ENCODE measurements at places on chromosomes 12 and 14.
A peak's percentile ranks its signal among the peaks of the same experiment; 100 is the strongest.

DNA sequence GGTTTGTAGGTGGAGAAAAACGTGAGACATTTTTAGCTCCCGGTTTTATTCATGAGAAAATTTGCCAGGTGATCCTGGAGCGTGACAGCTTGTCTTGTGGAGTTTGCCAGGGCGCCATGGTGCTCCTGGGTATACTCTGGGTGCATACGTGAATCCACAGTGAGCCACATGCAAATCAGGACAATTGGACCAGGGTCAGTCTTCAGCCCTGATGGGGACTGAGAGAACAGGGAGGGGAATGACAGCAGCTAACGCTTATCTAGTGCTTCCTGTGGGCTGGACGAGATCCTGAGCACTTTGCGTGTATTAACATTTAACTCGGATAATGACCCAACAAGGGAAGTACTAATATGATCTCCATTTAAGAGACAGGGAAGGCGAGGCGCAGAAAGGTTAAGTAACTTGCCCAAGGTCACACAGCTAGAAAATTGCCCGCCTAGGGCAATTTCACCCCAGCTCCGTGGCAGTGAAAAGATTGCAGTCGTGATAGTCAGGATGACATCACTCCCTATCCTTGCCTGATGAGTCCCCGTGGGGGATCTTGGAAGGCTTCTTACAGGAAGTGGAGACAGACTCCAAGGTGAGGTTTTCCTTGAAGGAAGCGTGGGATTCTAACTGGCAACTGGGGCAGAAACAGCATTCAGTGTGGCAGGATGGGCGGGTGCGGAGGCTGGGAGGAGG is 118.4 kb upstream of the NCOR2 start:
- peak; percentile 46 for DNase-seq

GRCh38 chr14:103546652-103547454 is 15.6 kb downstream of the BAG5 start:
- peak; percentile 90 for DNase-seq

GRCh38 chr14:26330982-26331381 is 266.9 kb downstream of the NOVA1 start:
- no peak for DNase-seq

GRCh38 chr12:51430196-51430895 is 5.7 kb downstream of the SLC4A8 start:
- no peak for DNase-seq

- no peak for DNase-seq
Measured at GRCh38 chr12:120854804-120855203, 49.4 kb downstream of the SPPL3 start.

GRCh38 chr12:5188472-5188871 is 144.8 kb downstream of the KCNA5 start:
- no peak for DNase-seq

DNA sequence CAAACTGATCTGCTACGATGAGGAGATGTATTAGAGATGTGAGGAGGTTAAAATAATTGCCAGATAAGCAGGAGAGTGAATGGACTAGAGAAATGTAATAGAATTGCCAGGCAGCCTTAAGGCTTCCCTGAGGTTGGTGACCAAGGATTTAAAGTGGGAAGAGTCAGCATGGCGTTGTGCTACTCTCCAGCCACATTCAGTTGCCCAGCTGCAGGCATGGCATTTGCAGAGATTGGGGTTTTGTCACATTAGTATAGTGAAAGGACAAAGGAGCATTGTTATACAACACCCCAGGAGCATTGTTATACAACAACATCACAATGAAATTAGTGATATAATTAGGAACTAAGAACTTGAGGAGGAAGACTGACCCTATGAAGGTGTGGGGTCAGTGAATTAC is 31.7 kb downstream of the MARK3 start:
- no peak for DNase-seq

GRCh38 chr14:65277580-65278270 is 134.8 kb upstream of the FUT8 start:
- no peak for DNase-seq

DNA sequence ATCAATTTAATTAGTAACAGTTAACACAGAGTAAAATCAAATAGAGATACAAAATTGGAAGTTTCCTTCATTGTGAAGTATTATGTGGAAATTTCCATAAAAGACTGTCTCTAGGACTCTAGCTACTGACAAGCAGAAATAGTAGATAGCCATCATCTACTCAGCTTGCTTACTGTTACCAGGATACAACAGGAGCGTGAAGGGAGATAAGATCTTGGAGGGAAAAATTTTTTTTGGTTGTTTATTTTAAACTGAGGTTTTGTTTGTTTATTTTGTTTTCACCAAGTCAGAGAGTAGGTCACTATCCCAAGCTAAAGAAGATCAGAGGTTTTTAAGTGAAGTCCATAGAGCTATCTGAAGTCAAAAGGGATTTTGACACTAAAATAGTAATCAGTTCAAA is 861.3 kb upstream of the MGAT4C start:
- DNase-seq, result no peak

Measured in eye (tissue), 1 donor.